HTR-8/SVneo (cell line): ENCODE measurements at places on chromosomes 16 and 17.

GRCh38 chr17:74677558-74678466, 34.9 kb downstream of the CD300LF start:
- no peak for DNase-seq

- no peak for DNase-seq
Measured at GRCh38 chr17:39923836-39924690, 3.3 kb downstream of the ORMDL3 start.

DNA sequence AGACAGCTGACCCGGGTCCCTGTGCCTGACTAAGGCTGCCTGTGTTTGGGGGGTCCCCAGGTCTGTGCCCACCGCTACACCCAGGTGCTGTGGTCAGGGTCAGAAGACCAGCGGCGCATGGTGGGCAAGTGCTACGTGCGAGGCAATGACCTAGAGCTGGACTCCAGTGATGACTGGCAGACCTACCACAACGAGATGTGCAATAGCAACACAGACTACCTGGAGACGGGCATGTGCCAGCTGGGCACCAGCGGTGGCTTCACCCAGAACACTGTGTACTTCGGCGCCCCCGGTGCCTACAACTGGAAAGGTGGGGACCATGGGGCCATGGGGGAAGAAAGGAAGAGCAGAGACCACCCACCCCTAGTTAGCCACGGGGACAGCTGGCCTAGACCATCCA, 12.1 kb downstream of the ITGA3 start:
- no peak for DNase-seq

- no peak for DNase-seq
Measured at GRCh38 chr17:81964081-81964849, 3.3 kb upstream of the NOTUM start.

DNA sequence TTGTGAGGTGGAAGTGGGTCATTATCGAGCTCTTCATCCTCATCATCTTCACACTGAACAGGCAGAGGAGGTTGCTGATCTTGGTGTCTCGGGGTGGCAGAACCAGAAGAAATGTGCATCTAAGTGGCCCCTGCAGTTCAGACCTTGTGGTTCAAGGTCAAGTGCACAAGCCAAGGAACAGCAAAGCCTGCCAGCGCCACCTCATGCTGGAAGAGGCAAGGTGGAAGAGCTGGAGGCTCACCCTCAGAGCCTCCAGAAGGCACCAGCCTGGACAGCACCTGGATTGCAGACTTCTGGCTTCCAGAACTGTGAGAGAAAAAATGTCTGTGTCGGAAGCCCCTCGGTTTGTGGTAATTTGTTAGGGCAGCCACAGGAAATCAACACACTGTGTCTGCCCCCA, 32.7 kb downstream of the IFT140 start:
- DNase-seq: no peak

DNA sequence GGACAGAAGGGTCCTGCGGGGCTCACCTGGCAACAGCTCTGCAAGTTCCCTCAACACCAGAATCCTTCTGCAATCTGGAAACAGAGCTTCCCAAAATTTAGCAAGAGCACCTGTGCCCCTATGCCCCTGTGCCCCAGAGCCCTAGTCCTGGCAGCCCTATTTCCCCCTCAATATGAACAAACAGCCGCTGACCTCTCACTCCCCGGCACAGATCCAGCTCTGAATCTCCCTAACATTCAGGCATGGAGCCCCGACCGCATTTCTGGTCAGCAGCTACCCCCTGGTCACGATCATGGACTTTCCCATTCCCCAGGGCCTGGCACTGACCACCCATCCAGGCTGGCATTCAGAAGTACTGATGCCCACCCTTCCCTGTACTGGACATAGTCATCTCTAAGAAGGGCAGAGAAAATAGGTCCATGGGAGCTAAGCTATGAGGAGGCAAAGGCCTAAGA, 110.8 kb upstream of the SMURF2 start:
- DNase-seq: no peak

GRCh38 chr16:56525236-56525635, 5.4 kb upstream of the BBS2 start:
- no peak for DNase-seq

DNA sequence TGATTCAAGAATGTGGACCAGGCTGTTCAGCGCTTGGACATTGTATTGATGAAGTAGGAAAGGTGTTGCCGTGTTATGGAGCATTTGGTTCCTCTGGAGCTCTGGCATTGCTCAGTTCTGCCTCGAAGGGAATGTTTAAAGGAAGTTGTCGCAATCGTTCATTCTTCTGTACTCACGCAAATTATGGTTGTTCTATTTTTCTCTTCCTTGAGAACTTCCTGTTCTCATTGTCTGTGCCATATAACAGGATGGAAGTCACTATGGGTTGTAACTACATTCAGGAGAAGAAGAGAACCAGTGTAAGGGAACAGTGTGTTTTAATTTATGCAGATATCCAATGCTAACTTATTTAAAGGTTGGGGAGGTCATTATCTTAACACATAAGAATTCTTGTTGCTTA, 13.0 kb downstream of the PCTP start:
- DNase-seq: no peak

DNA sequence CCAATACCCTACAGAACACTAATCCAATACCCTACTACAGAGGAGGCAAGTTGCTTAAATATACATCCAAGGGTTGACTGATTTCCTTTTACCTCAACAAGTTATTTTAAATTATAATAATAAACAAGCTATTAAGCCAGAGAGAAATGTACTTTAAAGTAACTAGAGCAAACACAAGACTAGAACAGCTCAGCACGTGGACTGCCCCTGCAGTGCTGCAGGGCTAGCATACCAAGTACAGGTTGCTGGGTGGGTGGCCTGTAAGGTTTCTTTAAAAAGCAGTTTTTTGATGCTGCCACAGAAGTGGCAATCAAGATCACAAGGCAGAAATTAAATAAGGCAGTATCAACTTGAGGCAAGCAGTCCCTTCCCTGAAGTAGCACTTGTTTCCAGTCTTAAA, 63.5 kb downstream of the PARN start:
- DNase-seq: no peak

- no peak for DNase-seq
Measured at GRCh38 chr17:3879186-3879585, 13.7 kb downstream of the CAMKK1 start.

DNA sequence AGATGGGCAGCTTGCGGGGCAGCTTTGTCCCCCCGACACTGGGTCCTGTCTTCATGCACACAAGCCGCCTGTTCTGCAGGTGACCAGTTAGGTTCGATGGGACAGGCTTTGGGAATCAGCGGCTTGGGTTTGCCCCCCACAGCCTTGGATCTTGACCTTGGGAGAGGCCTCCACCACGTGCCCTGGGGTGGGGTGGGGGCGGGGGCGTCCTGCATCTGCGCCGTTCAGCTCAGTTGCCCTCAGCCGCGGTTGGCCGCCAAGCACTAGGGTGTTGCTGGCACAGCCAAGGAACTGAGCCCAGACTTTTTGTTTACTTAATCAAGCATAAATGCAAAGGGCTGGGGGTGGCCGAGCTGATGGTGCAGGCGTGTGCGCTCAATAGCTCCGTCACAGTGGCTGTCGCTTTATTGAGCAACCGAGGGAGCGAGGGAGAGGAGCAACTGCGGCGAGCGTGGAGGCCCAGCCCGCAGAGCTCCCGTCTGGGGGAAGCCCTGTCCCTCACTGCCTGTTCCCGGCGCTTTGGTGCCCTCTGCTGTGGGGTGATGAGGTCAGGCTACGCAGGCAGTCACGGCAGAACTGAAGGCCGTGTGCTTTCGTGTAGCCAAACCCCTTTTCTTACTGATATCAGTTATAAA, 33.9 kb downstream of the JPH3 start:
- peak; percentile 95 for DNase-seq

DNA sequence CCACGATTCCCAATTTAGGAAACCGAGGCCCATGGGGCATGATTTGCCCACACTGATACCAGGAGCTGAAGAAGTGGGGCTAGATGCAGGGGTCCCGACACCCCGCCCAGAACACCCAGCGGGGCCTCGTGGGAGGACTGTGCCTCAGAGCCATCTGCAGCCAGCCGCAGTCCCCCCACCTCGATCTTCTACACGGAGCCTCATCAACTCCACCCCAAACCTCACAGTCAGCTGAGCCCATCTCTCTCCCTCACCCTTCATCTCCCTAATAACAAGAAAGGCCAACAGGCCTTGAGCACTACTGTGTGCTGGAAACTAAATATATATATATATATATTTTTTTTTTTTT, 4.2 kb downstream of the ITGAE start:
- no peak for DNase-seq

- no peak for DNase-seq
Measured at GRCh38 chr16:14389359-14389758, 240.7 kb downstream of the PARN start.
